HFF-Myc (cell line): ENCODE measurements at places on chromosomes 1 and 21.

GRCh38 chr21:24367936-24368335 is 1239.3 kb downstream of the MRPL39 start:
- DNase-seq = no peak

DNA sequence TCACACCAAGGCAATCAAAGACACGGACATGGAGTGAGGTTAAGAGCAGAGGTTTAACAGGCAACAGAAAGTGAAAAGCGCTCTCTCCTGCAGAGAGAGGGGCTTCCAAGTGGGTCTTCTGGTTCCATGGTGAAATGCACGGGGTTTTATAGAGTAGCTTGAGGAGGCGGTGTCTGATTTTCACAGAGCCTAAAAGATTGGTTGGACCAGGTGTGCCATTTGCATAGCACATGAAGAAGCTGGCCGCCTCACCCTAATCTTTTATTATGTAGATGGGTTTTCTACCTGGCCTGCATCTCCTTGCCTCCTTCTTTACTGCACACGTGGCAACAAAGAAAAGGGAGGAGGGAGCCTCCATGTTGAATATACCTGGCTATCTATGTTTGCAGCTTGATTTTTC is 197.3 kb downstream of the RYR2 start:
- DNase-seq = no peak

GRCh38 chr1:110672001-110672752 is 2.6 kb downstream of the KCNA3 start:
- DNase-seq = peak; percentile 10

- DNase-seq = no peak
Measured at GRCh38 chr1:230371923-230372703, 54.0 kb downstream of the PGBD5 start.

DNA sequence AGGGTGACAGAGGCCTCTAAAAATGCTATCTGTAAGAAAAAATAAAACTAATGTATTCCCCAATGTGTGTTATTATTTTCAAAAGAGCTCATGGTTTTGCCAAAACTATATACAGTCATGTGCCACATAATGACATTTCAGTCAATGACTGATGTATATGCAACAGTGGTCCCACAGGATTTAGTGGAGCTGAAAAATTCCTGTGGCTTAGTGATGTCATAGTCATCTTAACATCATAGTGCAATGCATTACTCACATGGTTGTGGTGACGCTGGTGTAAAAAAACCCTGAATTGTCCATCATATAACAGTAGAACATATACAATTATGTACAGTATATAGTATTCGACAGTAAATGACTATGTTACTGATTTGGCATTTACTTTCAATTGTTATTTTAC is 172.4 kb downstream of the CACNA1E start:
- no peak for DNase-seq

GRCh38 chr1:185453496-185454192 is 136.6 kb upstream of the IVNS1ABP start:
- no peak for DNase-seq

DNA sequence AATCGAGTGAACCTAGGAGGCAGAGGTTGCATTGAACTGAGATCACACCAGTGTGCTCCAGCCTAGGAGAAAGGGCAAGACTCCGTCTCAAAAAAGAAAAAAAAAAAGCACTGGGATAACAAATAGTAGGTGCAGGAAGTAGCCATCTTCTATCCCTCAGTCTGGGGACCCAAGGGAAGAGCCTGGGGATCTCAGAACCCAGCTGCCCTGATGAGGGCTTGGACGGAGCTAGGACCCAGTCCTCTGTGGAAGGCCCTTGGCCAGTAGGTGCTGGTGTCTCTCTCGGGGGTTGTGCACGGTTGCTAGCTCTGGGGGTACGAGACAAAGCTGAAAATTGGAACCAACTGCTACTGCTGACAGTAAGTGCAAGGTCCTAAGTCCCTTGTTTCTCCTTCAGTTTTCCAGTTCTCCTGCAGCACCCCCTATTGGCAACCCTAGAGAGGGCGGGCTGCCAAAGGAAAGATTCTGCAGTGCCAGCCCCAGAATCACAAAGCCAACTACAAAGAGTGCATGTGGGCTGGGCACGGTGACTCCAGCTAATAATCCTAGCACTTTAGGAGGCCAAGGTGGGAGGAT is 57.6 kb upstream of the KIF1B start:
- DNase-seq = no peak

DNA sequence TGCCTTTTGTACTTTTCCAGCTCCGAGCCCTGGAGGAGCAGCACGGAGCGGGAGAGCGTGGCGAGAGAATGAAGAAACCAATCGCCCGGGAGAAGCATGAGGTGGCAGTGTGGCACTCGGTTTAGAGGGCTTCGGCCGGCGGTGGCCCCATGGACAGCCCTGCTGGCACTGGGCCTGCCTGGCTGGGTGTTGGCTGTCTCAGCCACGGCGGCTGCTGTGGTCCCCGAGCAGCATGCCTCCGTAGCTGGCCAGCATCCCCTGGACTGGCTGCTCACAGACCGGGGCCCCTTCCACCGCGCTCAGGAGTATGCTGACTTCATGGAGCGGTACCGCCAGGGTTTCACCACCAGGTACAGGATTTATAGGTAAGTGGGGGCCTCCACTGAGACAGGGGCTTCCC is 59.0 kb downstream of the BRINP2 start:
- DNase-seq = no peak

- DNase-seq = no peak
Measured at GRCh38 chr1:25917996-25918395, 11.8 kb upstream of the STMN1 start.

DNA sequence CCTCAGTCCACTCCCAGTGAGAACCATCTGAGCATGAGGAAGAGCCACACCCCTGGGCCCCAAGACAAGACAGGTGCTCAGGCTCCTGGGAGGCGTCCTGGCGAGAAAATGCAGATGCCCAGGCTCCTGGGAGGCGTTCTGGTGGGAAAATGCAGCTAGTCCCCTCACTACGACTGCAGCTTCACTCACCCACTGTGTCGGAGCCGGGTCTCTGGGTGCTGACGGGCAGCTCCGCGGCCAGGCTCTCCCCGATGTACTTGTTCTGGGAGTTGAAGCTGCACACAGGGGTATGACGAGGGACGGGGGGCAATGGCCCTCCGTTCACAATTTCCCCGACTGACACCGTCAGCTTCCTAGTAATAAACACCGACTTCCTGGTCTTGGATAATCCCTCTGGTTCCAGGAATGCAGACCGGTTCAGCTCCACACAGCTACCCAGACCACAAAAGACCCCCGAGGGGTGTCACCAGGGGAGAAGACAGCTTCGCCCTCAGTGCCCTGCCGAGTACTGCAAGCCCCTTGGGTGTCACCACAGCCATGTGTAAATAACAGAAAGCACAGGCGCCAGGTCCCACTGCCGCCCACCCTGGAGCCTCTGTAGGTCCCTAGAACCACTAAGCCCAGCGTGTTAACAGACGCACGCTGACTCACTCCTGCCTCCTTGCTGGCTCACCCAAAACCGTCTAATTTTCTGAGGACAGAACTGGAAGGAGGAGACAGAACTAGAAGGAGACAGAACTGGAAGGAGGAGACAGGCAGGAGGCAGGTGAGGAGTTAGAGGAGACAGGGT is 19.5 kb downstream of the MCM3AP start:
- DNase-seq = no peak

GRCh38 chr21:27622631-27623030 is 655.7 kb upstream of the ADAMTS5 start:
- no peak for DNase-seq

DNA sequence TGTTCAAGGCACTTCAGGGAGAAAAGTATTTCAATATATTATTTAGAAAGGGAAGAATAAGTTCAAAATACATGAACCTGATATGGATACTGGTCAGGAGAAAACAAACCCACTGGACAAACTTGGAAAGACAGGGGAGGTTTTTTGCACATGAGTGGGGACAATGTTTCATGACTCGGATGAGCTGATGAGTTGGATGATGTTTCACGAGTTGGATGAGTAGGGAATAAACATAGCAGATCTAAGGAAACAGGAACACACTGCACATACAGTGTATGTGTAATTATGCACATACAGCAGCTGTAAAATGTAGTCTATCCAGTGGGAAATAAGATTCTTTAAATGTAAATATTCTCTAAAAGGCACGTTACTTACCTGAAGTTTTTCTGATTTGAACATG is 682.9 kb upstream of the ADAMTS5 start:
- DNase-seq = no peak

GRCh38 chr1:184392779-184393522 is 6.1 kb downstream of the C1orf21 start:
- no peak for DNase-seq

DNA sequence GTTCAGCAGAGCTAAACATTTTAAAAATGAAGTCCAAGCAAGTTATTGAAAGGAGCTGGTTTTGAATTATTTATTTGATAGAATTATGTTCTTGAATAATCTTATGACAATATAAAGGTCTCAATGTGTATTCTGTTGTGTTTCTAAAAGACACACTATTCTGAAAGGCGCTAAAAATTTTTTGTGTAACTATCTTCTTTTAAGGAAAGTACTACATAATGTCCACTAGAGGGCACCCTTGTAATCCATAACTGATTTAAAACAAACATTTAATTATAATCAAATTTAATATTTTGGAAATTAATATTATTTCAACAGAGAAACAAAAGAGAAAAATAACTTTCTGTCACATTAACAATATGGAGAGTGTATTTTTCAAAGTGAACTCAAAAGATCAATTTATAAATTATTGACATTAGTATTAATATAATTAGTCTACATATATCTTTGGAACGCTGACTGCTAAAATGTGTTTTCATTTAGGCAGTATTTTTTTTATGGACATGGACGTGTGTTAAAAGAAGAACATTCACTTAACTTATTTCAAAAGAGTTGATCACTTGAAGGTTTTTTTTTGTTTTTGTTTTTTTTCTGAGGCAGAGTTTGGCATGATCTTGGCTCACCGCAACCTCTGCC is 248.4 kb downstream of the DENND1B start:
- no peak for DNase-seq

GRCh38 chr21:26814386-26814785 is 30.8 kb downstream of the ADAMTS1 start:
- no peak for DNase-seq

DNA sequence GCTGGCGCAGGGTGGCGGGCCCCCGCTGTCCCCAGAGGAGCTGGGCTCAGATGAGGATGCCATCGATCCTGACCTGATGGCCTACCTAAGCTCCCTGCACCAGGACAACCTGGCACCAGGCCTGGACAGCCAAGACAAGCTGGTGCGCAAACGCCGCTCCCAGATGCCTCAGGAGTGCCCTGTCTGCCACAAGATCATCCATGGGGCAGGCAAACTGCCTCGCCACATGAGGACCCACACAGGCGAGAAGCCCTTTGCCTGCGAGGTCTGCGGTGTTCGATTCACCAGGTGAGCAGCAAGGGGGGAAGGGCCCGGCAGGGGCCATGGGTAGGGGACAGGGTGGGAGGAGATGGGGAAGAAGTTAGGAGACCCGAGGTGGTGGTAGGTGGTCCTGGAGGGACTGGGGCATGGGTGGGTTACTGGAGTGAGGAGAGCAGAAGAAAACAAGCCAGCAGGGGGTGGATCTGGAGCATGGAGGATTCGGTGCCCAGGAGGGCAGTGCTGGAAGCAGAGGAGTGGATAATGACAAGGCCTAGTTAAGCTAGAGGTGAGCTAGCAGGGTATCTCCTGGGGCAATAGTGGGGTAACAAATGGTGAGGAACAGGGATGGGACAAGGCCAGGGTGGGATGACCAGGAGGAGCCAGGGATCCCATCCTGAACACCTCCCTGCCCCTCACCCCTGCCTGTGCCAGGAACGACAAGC is 13.1 kb downstream of the ZBTB7B start:
- no peak for DNase-seq

- no peak for DNase-seq
Measured at GRCh38 chr1:32321712-32322291, 14.2 kb downstream of the MARCKSL1 start.

DNA sequence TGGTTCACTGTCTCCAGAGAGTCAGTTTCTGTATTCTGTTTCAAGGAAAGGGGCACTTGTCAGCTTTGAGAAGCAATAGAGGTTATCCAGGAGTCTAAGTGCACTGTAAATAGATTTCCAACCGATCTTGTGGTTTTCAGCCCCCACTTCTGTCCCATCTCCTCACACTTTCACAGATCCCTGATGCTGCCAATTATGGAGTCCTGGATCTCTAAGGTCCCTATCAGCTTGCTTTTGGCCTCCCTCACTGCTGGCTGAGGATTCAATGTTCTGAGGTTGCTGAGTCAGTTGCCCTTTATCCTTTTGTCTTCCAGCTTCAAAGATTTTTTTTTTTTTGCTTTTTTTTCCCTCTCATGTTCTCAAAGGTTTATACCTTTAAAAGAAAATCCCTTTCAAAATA is 98.4 kb downstream of the DIRAS3 start:
- DNase-seq = no peak

- no peak for DNase-seq
Measured at GRCh38 chr21:39048574-39048973, 134.7 kb downstream of the PSMG1 start.

DNA sequence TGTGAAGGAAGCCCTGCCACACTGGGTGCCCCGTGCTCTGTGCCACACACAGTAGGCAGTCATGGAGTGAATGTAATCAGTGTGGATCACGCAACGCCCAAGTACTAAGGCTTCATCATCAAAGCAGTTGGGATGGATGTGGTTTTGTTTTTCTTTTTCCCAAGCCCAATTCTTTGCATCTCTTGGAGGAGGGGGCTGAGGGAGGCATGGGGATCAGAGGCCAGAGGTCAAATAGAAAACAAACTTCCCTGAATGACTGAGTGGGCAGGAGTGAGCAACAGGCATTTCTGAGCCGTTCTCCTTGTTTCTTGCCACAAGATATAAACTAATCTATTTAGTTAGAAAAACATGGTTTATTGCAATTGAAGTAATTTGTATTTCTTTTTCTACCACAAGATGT is 85.3 kb downstream of the TRABD2B start:
- no peak for DNase-seq

DNA sequence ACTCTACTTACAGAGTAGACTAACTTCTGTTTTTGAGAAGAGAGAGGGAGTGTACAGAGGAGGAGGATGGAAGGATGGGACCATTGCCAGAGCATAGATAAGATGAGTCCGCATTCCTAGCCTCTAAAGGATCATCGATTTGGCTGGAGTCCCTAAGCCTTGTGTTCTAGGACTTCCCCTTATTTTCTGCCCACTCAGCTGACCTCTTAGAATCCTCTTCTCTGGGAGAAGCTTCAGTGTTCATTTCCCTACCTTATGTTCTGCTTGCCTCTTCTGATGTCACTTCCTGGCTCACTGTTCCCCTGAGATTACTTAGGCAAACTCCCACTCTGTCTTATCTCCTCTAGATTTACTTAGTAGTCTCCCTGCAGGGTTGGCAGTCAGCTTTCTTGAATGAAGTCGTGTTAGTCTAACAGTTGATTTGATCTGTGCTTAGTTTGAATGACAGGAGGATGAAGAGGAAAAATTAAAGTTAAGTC is 156.7 kb downstream of the SYT2 start:
- DNase-seq = no peak

- DNase-seq = no peak
Measured at GRCh38 chr1:222896630-222897526, 82.0 kb downstream of the DISP1 start.

- no peak for DNase-seq
Measured at GRCh38 chr1:29669158-29669871, 433.0 kb downstream of the PTPRU start.

DNA sequence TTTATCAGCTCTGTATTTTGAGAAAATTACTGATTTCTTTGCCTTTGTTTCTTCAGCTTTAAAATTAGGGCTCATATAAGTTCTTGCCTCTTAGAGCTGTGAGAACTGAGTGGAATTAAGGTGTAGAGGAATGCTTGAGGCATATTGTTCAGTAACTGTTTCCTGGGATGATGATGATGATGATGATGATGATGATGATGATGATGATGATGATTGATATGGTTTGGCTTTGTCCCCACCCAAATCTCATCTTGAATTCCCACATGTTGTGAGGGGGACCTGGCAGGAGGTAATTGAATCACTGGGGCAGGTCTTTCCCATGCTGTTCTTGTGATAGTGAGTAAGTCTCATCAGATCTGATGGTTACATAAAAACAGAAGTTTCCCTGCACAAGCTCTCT is 118.7 kb downstream of the CHRM3 start:
- no peak for DNase-seq
